ENCODE measurements at places on chromosomes 3 and 15. TPM values are rescaled to one million over a fixed set of nuclear protein-coding genes. Genes with fewer than 3 reads are reported as not detected.

RHCG gene
- not detected for total RNA-seq

MBD4 gene
- 30.0 TPM for total RNA-seq

THAP10 gene
- total RNA-seq, result 2.6 TPM

VGLL3 gene
- total RNA-seq, result 223 TPM

B4GALT4 gene
- total RNA-seq, result 47.5 TPM

SPINT1 gene
- total RNA-seq, result 0.32 TPM

MTMR10 gene
- total RNA-seq, result 25.4 TPM

KBTBD13 gene
- total RNA-seq, result not detected

ANKRD63 gene
- total RNA-seq, result not detected

AP3B2 gene
- total RNA-seq, result 0.64 TPM

Measured in fibroblast of villous mesenchyme (primary cell).